ENCODE measurements at places on chromosomes 2 and 18.

DNA sequence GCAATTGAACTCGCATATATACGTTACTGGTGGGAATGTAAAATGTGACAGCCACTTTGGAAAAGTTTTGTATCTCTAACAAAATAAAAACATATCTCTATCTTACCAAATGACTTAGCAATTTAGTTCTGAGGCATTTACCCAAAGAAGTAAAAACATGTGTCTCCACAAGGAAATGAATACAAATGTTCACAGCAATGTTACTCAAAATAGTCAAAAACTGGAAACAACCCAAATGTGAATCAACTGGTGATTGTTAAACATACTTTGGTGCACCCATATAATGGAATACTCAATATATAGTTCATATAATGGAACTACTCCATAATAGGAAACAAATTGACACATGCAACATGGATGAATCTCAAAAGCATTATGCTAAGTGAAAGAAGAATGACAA, 70.4 kb upstream of the DNER start:
- no peak for DNase-seq

DNA sequence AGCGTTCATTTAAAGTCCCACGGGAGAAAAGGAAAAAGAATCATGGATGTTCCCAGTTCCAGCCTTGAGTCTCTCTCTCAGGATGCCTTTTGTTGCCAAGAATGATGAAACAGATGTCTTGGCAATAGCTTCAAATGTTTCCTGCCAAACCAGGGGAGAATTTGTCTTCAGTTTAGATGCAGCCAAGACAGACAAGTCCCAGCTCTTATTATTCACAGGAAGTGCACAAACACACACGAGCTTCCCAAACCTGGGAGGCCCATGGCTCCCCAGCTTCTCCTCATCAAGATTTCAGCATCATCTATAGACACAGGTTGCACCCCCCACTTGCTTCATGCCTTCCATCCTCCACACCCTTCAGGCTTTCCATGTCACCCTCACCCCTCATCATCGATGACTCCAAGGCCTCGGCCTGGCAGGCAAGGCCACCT, 45.9 kb downstream of the HS1BP3 start:
- no peak for DNase-seq

- DNase-seq, result peak; percentile 58
These were observed 19.2 kb downstream of the MOGAT1 start for GRCh38 chr2:222690564-222691200.

- no peak for DNase-seq
These were observed 15.5 kb upstream of the ITGA4 start for GRCh38 chr2:181441670-181442069.

DNA sequence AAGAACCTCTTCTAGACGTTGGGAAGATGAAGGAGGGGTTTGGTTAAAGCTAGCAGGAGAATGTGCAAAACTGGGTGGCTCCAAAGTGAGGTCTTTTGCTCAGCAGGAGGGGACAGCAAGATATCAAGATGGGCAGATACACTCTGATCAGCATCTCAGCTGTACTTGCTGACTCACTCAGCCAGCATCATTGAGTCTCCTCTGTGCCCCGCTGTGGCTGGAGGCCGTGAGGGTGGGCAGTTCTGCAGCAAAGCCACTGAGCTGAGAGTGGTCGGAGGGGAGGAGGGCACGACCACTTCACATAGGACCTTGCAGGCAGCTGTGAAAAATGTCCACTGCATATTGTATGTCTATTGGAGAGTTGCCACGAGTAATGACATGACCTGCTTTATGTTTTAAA, 152.0 kb downstream of the CAPN13 start:
- no peak for DNase-seq

GRCh38 chr2:180892091-180892490, 88.3 kb upstream of the UBE2E3 start:
- no peak for DNase-seq

DNA sequence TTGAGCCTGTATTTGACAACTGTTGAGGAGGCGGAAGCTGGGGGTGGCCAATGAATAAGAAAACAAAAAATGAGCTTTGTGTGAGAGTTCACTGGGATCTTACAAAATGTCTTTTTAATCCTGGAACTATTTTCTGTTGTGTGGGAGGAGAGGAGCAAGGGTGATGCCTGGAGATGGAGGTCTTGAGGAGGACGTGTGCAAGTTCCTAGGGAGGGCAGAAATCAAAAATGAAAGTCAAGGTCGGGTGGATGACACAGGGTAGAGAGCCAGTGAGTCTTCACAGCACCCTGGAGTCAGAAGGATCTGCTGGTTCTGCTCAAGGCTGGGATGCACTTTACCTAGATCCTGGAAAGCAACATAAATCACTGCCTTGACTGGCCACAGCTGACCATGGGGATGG, 180.3 kb upstream of the PKDCC start:
- DNase-seq, result no peak

DNA sequence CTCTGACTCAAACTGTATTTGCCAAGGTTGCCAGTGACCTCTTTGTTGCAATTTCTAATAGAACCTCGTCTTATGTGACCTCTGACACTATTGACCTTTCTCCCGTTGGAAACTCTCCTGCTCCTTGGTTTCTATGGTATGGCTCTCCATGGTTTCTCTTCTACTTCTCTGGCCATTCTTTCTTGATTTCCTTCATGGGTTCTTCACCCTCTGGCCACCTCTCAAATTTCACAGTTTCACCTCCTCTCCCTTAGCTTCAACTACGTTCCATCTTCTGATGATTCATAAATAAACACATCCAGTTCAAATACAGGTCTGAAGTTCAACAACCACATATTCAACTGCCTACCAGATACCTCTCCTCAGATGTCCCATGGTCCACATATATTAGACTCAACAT, 109.5 kb downstream of the CACNB4 start:
- no peak for DNase-seq

GRCh38 chr2:88077080-88077479, 9.5 kb downstream of the SMYD1 start:
- DNase-seq, result no peak

DNA sequence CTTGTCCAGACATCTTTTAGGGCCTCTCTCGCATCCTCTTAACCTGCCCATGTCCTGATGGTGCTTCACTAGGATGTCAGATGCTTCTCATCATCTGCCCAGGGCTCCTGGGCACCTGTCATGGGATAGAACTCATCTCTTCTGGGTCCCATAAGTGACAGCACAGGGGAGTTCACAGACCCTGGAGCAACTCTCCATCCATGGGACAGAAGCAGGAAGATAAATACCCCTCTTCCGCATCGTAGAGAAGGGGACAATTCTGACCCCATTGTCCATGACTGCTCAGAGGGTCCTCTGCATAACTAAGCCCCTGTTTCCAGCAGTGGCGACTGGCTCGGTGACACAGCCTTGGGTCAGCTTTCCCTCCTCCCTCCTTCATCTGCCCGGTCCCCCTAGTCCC, 82.3 kb downstream of the TWIST2 start:
- DNase-seq, result no peak

DNA sequence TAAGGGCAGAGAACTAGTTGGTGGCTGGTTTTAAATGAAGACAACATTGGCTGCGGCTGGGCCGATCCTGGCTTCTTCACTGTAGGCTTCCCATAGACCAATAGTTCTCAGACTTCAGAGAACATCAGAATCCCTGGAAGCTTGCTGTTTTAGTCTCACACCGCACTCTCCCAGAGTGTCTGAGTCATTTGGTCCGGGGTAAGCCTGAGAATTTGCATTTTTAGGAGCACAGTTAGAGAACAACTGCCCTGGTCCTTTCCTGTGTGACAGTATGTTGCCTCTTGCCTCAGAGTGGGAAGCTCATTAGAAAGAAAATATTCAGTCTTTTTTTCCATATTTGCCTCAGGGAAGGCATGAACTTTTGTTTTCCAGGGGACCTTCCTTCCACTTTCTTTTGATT, 137.1 kb upstream of the GAREM1 start:
- no peak for DNase-seq

DNA sequence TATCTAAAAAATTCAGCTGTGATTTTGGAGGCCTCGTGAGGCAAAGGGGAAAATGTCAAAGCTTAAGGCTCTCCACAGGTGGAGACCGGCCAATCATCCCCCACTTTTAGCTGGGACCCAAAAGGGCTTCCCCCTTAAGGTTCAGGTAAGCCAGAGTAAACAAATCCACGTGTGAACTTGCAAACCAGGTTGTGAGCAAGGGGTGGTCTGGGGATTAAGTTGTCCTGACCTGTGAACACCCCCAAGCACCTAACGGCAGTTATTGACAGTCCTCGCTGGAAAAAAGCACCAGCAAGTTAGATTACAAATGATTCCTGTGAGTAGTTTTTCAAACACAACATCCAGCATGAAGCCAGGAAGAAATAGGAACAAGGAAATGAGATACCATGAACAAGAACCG, 42.9 kb downstream of the MYO7B start:
- no peak for DNase-seq
